ENCODE measurements at places on chromosomes 11 and 22.

- DNase-seq, result no peak
Observed at GRCh38 chr11:93080146-93080759, 110.8 kb downstream of the MTNR1B start.

GRCh38 chr11:126751242-126751641 lies 249.3 kb downstream of the KIRREL3 start:
- DNase-seq, result no peak

GRCh38 chr11:29914203-29914930 lies 102.5 kb downstream of the KCNA4 start:
- peak; percentile 21 for DNase-seq

DNA sequence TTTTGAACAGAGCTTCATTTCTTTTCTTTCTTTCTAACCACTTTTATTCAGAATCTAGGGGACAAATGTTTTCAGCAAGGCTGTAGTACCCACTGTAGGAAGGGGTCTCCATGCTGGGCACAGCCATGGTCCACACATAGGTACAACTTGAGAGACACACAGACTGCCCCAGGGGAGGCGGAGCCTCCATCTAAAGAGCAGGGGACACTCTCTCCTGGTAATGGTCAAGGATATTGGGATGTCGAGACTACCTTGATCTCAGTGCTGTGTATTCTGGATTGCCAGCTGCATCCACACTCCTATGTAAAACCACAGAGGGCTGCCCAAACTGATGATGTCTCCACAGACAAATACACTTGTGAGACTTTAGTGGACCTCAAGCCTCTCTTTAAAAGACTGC lies 2.9 kb upstream of the APOL3 start:
- no peak for DNase-seq

DNA sequence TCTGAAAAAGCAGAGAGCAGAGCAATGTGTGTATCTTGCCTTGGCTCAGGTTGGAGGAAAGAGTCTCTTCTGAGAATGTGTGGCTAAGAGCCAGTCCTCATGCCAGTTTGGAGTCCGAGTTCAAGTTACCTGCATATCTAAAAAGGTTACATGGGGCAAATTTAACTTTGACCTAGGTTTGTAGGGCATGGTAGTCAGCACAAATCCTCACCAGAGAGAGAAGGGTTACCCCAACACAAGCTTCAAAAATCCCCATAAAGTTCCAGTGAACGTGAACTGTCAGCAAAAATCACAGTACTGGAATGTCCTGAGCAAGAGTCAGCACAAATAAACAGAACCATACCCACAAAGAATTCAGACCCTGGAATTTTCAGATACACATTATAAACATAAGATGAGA lies 13.8 kb downstream of the SDHD start:
- DNase-seq, result no peak

- no peak for DNase-seq
Observed at GRCh38 chr22:30238136-30238535, 8.4 kb downstream of the LIF start.

GRCh38 chr11:100031973-100032372 lies 655.1 kb upstream of the ARHGAP42 start:
- no peak for DNase-seq

DNA sequence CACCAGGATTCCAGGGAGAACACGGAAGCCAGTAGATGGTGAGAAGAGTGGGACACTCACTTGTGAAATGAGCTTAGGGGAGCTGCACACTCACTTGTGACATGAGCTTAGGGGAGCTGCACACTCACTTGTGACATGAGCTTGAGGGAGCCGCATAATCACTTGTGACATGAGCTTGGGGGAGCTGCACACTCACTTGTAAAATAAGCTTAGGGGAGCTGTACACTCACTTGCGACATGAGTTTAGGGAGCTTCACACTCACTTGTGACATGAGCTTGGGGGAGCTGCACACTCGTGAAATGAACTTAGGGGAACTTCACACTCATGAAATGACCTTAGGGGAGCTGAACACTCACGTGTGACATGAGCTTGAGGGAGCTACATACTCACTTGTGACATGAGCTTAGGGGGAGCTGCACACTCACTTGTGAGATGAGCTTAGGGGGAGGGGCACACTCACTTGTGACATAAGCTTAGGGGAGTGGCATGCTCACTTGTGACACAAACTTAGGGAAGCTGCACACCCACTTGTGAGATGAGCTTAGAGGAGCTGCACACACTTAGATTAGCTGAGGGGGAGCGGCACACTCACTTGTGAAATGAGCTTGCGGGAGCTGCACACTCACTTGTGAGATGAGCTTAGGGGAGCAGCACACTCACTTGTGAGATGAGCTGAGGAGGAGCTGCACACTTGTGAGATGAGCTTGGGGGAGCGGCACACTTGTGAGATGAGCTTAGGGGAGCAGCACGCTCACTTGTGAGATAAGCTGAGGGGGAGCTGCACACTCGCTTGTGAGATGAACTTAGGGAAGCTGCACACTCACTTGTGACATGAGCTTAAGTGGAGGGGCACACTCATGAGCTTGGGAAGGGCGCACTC lies 59.0 kb downstream of the NCAPD3 start:
- no peak for DNase-seq

- DNase-seq, result no peak
Observed at GRCh38 chr11:73914284-73914683, 36.5 kb upstream of the DNAJB13 start.

- no peak for DNase-seq
Observed at GRCh38 chr11:13062115-13062514, 53.0 kb downstream of the RASSF10 start.

- DNase-seq, result no peak
Observed at GRCh38 chr11:72700146-72700545, 25.9 kb upstream of the PDE2A start.

DNA sequence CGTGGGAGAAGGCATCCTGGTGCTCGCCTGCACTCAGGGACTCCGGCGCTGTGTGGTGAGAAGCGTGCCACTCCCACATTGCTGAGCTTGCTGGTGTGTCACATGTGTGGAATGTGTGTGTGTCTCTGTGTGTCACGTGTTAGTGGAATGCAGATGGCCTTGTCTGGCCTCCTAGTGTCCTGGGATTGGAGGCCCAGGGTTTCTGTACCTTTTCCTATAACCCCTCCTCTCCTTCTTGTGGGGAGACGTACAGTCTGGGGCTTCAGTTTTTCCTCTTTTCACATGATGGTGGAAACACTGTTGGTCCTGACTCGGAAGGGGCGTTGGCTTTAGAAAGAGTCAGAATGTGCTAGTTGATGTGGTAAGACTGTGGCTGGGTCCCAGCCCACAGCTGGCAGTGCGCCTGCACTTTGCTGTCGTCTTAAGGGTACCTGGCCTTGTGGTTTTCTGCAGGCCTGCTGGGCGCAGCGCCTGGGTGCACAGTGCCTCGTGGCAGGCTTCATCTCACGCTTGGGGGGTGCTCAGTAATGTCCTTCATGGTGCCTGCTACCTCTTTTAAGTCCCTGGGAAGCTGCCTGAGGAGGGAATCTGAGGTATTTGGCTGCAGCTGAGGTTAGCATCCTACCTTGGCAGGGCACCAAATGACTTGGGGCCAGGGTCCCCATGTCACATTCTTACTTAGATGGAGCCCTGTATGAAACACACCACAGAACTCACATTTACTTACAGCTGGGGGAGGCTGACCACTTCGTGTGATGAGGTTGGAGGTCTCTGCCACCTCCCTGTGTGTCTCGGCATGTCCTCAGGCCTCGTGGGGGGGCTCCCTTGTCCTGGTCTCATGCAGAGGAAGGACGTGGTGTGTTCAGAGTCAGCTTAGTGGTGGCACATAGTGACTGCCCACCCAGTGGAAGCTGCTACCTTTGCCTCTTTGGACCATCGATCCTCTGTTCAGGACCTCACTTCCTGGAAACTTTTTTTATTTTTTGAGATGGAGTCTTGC lies 61.9 kb downstream of the MED15 start:
- no peak for DNase-seq

GRCh38 chr11:33475993-33476392 lies 218.8 kb downstream of the HIPK3 start:
- no peak for DNase-seq

GRCh38 chr11:119780222-119780953 lies 51.4 kb upstream of the NECTIN1 start:
- DNase-seq, result no peak

DNA sequence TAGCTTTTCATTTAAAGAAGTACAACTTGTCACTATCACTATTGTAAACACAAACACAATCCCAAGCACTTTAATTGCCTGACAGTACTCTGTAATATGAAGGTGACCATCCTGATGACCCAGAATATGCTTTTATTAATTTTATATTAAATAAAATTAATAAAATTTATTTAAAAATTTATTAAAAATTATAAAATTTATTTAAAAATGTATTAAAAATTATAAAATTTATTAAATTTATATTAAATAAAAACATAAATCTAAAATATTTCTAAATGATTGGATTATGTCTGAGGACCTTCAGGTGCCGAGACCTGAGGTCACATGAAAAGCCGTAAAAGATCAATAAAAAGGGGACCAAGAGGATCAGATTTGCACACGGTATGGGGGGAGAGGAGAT lies 229.8 kb upstream of the KIRREL3 start:
- DNase-seq, result no peak

DNA sequence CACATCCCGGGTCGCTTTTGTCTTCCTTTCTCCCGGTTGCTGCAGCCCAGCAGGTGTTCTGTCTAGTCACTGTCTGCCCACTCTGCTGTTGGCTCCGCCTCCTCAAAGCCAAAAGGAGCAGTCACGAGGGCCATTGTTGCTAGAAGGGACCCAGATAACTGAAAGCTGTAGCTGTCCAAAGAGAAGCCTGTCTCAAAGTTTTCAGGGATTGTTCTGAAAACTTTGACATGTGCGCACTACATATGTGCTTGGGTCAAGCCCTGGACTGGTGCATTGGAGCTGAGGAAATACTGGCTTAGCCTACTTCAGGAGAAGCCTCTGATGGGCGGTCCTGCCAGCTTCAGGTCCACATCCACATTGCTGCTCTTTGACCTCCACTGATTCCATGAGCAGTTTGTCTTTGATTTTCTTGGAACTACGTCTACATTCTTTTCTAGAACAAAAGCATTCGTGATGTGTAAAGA lies 8.8 kb upstream of the OR2AT4 start:
- no peak for DNase-seq

DNA sequence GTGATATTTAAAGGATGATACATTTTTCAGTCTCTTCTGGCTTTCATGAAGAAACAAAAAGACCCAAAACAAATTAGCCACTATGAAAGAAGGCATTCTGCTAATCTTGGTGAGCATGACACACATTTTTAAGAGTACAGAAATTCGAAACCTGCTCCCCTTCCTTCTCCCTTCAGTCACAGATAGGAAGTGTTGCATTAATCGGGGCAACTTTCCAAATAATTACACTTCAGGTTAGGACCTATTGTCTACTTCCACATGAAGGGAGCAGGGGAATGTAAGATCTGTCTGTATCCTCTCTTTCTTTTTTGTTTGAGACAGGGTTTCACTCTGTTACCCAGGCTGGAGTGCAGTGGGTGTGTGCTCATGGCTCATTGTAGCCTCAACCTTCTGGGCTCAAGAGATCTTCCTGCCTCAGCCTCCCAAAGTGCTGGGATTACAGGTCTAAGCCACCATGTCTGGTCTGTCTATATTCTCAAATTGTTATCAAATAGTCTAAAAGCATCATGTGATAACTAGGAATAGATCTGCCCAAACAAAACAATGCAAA lies 45.8 kb downstream of the NCAM1 start:
- no peak for DNase-seq

GRCh38 chr11:45089251-45089650 lies 57.2 kb upstream of the PRDM11 start:
- no peak for DNase-seq

DNA sequence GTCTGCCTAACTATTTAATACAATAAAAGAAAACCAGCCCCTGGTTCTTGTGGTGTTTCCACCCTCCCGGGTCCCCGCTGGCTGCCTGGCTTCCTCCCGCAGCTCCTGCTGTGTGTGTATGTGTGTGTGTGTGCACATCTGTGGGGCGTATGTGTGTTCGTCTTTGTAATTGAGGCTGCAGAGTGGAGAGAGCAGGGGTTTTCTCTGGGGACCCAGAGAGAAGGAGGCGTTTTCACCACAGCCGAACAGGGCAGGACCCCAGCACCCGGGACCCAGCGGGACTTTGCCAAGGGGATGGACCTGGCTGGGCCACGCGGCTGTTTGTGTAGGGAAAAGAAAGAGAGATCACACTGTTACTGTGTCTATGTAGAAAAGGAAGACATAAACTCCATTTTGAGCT lies 42.7 kb downstream of the IGLL1 start:
- DNase-seq, result no peak

- DNase-seq, result no peak
Observed at GRCh38 chr11:11306855-11307254, 46.2 kb downstream of the CSNK2A3 start.

DNA sequence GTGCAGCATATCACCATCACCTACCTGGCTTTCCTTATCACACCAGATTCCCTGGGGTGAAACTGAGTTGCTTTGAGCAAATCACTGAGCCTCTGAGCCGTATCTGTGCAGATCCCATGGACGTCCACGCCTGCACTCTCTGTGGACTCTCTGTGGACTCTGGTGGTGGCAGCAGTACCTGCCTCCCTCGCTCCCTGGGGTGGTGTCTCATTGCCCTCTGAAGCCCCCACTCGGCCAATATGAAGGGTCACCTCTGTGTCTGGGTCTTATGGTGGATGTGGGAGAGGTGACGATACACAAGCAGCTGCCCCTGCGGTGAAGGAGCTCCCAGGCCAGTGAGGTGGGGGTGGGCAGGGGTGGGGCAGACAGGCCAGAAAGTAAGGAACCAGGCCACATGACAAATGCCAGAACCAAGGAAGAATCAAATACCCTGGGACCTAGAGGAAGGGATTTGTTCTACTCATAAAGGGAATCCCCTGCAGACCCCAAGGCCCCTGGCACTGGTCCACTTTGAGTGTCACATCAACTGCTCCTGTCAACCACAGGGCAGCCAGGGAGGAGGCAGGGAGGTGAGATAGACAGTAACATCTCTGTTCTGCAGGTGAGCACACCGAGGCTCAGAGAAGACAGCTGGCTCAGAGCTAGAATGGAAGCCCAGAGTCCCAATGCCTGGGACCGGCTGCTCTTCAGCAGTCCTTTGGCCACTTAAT lies 9.2 kb upstream of the CHST1 start:
- no peak for DNase-seq

DNA sequence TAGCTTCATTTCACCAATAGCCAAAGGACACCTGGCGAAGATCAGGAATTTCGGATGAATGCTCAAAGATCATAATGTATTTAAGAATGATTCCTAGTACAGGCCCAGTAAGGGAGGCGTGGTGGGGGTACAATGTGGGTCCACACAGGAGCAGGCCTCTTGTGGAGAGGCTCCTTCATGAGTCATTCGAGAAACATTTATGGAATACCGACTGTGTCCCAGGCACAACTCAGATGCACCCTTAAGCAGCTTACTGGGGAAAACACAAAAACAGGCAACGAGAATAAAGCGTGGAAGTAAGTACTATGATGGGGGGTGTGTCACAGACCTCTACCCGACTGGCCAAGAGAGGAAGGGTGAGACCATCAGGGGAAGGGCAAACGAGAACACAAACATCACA lies 44.5 kb downstream of the SMCO4 start:
- no peak for DNase-seq

GRCh38 chr11:14679662-14680061 lies 36.1 kb downstream of the PDE3B start:
- no peak for DNase-seq
